ENCODE measurements at places on chromosomes 16 and 17.
A peak's percentile ranks its signal among the peaks of the same experiment; 100 is the strongest.

- no peak for DNase-seq
These were observed 19.2 kb downstream of the TMEM114 start for GRCh38 chr16:8571061-8571596.

- DNase-seq: no peak
These were observed 1253.7 kb upstream of the CDH8 start for GRCh38 chr16:63289834-63290460.

DNA sequence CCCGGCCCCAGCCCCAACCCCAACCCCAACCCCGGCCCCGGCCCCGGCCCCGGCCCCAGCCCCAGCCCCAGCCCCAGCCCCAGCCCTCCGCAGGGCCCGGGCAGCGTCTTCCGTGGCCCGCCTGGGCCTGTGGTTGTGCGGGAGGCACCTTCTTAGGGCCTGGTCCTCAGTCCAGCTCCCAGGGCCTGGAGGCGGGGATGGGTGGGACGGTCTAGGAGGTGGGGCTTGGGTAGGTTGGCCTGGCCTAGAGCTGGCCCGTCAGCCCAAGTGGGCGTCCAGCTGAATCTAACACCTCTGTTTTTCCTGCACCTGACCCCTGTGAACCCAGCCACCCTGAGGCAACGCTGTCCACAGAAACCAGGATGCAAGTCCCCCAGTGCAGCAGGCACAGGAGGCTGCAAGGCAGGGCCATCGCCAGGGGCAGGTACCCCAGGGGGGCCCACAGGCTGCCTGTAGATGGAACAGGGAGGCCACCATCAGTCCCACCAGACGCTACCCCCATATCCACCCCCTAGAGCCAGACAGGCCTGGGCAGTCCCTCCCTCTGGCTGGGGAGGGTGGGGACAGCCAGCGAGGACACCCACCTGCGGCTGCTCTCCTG lies 8.8 kb downstream of the MSLN start:
- DNase-seq: no peak

DNA sequence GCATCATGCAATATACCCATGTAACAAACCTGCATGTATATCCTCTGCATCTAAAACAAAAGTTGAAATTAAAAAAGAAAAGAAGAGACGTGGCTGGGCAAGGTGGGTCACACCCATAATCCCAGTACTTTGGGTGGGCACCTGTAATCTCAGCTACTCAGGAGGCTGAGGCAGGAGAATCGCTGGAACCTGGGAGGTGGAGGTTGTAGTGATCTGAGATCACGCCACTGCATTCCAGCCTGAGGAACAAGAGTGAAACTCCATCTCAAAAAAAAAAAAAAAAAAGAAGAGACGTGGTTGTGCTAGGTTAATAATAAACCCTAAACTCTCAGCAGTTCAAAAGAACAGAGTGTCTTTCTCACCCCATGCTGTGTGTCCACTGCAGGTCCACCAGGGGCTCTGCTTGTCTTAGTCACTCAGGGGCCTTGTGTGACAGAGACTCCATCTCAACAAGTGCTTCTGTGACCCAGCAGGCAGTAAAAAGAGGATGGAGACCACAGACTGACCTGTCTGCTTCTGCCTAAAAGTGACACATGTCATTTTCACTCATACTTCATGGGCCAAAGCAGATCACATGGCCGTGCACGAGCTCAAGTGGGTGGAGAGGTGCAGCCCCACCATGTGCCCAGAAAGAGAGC lies 22.3 kb upstream of the N4BP1 start:
- DNase-seq: no peak

- no peak for DNase-seq
These were observed 182.0 kb downstream of the IRF8 start for GRCh38 chr16:86080982-86081381.

DNA sequence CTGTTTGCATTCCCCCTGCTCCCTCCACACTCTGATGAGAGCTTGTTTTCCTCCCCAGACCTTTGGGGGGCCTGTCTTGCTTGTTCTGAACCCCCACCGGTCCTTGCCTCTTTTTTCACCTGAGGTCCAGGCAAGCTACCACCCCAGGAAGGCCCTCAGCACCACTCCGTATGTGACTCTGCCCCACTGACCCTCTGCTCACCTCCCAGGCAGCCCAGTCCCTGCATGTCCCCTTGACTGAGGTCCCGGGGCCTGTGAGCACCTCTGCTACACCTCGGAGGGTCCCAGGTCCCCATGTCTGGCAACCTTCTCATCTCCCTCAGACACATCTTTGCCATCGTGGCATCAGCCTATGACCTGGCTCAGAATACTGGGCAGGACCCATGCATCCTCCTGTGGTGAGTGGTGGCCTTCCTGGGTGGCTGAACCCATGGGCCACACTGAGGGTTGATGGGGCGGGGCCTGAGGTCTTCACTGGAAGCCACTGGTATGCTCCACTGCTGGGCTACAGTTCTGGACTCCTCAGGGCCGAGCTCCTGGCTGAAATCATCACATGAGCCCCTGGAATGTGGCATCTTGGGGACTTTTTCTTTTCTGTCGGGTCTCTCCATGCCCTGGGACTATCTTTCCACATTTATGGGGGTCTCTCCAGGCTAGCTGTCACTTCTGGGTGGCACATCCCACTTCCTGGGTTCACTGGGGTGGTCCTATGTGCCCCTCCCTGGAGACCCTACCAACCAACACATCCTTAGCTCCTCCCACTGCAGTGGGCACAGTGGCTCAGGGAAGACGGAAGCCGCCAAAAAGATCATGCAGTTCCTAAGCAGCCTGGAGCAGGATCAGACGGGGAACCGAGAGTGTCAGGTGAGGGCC lies 3.5 kb downstream of the MYO15B start:
- no peak for DNase-seq

DNA sequence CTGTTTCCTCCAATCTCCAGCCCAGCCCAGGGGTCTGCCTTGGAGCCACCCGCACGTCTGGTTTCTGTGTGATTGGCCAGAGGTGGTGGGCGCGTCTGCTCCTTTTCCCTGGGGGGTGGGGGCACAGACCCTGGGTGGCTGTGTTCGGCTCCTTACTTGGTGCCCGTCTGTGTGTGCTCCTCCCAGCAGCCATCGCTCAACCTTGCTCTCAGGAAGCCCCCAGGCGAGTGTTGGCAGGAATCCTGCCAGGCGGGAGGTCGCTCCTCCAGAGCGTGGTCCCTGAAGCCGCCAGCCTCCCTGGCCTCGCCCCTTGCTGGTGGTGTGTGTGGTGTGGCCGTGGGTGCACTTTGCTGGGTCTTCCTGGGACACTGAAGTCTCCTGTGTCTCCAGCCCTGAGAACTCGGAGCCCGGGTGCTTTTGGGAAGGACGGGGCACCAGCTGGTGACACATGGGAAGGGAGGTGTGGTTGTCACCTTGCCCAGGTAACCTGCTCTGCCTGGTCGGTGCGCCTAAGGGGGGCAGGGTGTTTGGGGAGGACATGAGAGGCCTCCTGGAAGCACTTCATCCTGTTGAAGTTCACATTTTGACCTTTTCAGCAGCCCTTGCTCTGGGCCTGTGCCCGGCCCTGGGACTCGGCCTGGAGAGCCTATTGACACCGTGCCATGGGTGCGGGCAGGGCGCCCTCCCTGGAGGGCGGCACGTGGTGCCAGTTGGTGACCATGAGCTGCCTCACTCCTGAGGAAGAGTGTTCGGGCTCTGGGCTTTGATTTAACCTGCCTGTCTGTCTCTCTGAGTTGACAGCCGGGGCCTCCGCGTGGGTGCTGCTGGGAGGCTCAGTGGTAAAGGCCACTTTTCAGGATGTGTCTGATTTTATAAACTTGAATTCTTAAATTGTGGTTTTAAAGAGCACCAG lies 49.0 kb upstream of the ZNF750 start:
- DNase-seq: no peak

- DNase-seq: peak; percentile 20
These were observed 61.2 kb upstream of the RPH3AL start for GRCh38 chr17:413706-414380.

GRCh38 chr16:75647112-75647491 lies 363 bp downstream of the KARS1 start:
- DNase-seq: no peak

DNA sequence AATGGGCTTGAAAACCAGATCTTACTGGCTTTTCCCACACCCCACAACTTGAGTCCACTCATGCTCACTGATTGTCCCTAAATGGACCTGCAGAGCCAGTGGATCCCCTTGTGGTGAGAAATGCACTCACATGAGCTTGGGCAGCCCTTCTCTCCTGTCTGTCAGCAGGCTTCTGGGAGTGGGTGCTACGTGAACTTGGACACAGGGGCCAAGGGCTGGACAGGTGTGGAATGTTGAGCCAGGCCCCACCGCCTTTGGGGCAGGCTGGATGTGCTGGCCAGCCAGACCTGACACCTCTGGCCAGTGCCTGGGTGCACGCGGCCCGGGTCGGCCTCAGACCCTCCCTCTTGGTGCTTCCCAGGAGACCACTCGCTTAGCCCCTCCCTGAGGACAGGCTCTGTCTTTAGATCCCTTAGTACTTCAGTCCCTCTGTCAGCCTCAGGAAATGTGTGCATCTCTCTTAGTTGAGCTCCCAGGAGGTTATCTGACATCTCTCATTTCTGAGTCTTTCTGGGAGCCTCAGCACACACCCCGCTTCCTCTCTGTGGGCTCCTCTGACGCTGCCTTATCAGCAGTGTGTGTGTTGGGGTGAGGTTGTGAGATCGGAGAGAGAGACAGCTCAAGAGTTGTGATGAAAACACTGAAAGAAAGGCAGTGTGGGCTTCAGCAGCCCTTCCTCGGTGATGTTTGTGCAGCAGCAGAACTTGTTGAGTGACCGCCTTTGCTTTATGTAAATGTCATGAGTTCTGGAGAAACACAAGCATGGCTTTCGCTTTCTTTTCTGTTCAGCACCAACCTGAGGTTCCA lies 117.0 kb downstream of the RAB11FIP4 start:
- no peak for DNase-seq

- DNase-seq: no peak
These were observed 88.7 kb downstream of the RPA1 start for GRCh38 chr17:1918346-1919162.
